ENCODE measurements at places on chromosomes 5 and 9.

DNA sequence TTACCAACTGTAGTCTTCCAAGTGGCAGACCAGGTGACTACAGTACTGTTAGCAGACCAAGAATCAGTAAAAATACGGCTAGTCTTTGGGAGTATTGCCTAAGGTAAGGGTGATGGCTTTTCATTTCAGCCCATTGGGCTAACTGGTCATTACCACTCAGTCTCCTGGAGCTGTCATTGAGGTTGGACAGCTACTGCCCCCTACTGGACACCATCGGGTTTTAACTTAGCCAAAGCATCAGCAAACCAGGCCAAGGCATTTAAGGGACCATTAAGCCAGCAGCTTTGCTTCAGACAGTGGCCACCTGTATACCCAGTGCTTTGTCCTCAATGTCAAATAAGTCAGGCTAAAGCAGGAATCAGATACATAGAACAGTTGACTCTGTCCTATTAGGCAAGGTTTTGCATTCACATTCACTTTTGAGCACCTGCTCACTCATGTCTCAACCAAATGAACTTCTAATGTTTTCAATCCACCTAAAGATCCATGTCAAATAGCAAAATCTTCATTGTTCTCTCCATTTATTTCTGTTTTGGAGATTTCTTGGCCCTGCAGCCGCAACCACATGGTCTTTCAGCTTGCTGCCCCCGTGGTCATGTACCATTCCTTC is 117.2 kb downstream of the INVS start:
- DNase-seq = peak; percentile 62

DNA sequence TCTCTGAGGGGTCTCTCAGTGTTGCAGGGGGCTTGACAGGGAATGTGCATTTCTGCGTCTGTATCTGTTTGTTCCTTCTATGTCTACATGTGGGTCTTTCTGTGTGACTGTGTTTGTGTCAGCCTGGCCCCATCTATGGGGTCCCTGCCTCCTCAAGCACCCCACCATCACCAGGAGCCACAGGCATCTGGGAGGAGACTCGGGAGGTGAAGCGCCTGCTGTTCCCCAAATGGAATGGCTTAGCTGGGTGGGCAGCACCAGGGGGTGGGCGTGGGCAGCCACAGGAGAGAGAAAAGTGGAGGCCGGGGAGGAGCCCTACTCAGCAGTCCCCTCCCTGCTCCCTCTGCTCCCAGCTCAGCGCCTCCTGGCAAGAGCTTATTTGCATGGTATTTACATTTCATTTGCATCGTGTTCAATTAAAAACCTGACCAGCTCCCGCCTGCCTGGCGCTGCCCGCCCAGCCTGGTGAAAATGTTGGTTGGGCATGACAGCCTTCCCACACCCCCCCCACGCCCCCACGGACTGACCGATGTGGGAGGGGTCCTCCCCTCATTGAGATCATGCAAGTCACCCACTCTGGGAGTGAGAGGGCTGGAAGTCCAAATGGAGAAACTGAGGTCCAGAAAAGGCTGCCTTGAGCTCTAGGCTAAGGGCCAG is 50.5 kb downstream of the CXXC5 start:
- DNase-seq = peak; percentile 53

- DNase-seq = no peak
These were observed 75.7 kb upstream of the EQTN start for GRCh38 chr9:27372615-27373014.

- DNase-seq = no peak
These were observed 86.7 kb upstream of the STARD4 start for GRCh38 chr5:111598996-111599395.

DNA sequence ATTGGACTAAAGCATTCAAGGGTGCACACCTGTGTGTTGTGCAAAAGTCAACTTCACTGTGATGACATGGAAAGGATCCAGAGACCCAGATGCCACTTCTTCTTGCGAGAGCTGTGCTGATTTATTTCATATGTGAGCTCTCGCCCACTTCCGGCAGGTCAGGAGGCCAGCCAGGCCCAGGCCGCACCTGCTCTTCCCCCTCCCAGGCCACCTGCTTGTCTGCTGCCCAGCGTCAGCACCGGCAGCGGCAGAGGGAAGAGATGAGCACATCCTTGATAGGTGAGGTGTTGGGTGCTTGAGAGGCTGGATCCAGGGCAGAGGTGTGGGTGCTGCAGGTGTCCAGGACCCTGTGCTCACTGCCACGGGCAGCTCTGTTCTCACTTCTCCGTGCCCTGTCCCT is 242.9 kb downstream of the FANCC start:
- no peak for DNase-seq

DNA sequence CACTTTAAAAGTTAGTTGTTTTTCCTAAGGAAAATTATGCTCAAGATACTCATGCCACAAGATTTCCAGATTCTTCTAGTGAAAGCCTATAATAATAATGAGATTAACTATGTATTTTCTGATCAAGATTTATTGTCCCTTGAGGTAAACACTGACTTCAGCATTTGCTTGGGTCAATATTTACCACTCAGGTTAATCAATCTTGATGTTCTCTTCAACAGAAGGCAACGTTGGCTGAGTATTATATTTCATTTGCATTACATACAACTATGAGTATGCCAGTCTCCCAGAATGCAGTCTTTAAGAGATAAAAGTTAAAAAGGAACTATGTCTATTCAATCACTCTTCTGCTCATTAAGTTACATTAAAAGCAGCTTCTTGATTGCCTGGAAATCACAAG is 115.6 kb downstream of the GPR21 start:
- DNase-seq = no peak

GRCh38 chr9:91346644-91347043 is 15.1 kb downstream of the AUH start:
- no peak for DNase-seq

DNA sequence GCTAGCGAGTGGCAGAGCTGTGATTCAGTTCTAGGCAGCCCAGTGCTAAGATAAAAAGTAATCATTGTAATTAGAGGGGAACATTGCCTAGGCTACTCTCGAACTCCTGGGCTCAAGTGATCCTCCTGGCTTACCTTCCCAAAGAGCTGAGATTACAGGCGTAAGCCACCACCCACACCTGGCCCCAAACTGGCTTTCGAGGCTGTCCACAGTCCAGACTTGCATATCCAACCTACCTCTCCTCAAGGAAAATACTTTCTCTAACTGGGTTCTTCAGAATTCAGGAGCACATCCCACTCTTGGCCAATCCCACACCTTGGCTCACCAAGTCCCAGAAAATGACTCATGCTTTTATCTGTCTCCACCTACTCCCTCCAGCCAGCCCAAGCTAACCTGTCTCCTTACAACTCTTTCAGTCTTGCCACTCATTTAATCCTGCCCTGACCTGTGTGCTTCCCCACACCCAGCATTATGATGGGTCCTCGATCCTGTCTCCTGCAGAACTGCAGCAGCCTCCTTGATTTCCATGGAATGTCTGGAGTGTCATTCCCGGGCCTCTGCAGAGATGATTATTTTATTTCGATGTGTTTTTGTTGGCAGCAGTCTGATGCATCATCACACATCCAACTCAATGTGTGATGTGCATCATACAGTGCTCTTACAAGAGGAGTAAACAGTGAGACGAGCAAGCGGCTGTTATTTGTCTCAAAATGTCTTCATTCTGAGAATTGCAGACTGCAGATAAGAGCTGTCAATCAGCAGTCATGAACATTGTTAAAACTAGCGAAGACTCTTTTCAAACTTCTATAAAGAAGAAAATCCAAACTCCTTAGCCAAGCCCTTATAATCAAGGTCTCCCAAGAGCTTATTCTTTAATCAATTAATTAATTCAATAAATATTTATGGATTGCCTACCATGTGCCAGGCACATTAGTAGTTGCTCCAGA is 167.3 kb downstream of the SEC61B start:
- no peak for DNase-seq

- no peak for DNase-seq
These were observed 706.6 kb upstream of the RGMB start for GRCh38 chr5:98066910-98067309.

GRCh38 chr5:158553195-158553961 is 546.3 kb downstream of the EBF1 start:
- no peak for DNase-seq

GRCh38 chr5:66306105-66306843 is 162.2 kb downstream of the SREK1 start:
- peak; percentile 79 for DNase-seq

DNA sequence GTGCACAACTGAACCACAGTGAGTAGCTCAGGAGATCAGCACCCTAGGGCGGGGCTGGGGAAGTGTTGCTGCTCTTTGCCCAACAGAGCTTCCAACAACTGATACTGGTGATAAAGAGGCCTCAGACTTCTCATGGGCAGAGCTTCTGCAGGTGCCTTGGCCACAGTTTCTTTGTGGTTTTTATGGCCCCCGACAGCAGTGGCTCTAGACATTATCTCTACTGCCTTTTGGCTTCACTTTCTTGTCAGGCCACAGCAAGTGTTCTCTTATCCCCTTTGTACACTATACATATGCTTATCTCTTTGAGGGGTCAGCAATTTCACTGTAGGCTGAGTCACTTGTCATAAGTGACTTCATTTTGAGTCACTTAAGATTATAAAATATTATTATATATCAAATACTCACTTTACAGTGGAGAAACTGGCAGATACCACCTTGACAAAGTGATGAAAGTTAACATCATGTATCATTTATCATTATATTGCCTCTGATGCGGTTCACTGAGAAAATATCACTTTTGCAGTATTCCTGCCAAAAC is 90.9 kb upstream of the COX7C start:
- DNase-seq = no peak

GRCh38 chr9:135919318-135919890 is 12.1 kb upstream of the CAMSAP1 start:
- no peak for DNase-seq

Measured in HEK293T (cell line).